ENCODE measurements at places on chromosomes 13 and 19. TPM values are rescaled to one million over a fixed set of nuclear protein-coding genes. Genes with fewer than 3 reads are reported as not detected.

The FGF21 gene
- polyA plus RNA-seq, result 3.6 TPM

The IGFL2 gene
- polyA plus RNA-seq, result not detected

The CALR3 gene
- polyA plus RNA-seq, result not detected

The PSG7 gene
- not detected for polyA plus RNA-seq

The ANKLE1 gene
- 0.42 TPM for polyA plus RNA-seq

- no peak for DNase-seq
These were observed 32.3 kb upstream of the GJB6 start for GRCh38 chr13:20264271-20265018.

DNA sequence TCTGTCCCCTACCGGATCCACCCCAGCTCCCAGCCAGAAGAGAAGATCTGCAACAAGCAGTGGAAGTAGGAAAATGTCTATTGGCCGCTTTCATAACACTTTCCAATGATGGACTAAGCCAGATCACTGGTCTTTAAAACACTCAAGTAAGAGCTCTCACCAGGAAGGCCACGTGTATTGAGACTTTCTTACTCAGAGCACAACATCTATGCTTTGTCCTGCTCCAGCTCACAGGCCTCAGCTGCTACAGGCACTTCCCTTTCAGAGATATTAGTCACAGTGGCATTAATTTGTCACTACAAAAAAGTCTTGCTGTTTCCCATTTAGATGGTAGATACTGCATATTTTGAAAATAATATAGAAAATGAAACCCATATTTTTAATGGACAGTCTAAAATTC is 164.2 kb downstream of the ABCC4 start:
- DNase-seq, result no peak

GRCh38 chr19:41699968-41700323 is 8.5 kb upstream of the CEACAM5 start:
- DNase-seq, result no peak
